ENCODE measurements at places on chromosomes 6 and 20.

- no peak for DNase-seq
Observed at GRCh38 chr20:39751557-39752137, 789.5 kb downstream of the DHX35 start.

DNA sequence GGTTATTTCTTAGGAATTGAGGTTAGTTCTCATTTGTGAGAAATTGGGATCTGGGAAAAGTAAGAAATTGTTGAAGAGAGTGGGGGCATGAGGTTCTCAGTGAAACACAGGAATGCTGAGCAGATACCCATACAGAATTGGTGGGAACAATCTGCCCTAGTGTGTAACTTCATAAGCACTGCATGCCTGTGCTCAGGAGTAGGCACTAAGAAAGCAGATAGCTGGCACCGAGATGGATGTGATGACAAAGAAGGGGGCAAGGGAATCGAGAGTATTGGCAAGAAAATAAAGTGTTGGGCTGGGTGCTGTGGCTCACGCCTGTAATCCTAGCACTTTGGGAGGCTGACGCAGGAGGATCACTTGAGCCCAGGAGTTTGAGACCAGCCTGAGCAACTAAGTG is 4.0 kb downstream of the SLC17A5 start:
- no peak for DNase-seq

DNA sequence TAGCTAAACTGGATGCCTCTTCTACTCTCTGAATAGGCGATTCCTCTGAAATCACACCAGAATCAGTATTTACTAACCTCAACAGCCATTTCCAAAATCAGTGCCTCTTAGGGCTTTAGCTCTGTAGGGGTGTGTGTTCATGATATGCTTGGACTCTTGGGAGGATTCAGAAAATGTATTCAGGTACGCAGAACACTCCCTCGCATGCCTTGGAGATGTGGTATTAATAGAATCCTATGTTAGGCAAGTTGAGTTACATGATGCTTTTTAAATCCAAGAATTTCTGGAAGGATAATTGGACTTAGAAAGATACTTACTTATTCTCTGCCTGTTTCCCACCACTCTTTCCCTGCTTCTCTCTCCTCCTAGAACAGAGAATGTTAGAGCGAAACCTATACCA is 31.8 kb upstream of the PBOV1 start:
- DNase-seq = no peak

DNA sequence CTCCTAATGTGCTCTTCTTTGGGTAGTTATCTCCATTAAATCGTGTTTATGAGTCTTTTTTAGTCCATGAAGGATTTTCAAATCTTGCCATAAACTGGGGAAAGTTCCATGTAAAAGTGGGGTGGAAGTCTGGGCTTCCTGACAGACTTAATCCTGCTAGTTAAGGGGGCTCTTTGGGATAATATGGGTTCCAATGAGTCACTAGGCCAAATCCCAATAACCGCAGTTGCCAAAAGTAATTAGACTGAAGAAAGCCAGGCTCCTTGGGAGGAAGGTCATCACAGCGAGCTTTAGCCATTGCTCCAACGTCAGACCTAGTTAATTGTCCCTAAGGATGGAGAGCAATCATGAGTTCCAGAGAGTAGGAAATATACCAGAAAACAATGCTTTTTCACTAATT is 10.8 kb downstream of the RSPO3 start:
- no peak for DNase-seq

DNA sequence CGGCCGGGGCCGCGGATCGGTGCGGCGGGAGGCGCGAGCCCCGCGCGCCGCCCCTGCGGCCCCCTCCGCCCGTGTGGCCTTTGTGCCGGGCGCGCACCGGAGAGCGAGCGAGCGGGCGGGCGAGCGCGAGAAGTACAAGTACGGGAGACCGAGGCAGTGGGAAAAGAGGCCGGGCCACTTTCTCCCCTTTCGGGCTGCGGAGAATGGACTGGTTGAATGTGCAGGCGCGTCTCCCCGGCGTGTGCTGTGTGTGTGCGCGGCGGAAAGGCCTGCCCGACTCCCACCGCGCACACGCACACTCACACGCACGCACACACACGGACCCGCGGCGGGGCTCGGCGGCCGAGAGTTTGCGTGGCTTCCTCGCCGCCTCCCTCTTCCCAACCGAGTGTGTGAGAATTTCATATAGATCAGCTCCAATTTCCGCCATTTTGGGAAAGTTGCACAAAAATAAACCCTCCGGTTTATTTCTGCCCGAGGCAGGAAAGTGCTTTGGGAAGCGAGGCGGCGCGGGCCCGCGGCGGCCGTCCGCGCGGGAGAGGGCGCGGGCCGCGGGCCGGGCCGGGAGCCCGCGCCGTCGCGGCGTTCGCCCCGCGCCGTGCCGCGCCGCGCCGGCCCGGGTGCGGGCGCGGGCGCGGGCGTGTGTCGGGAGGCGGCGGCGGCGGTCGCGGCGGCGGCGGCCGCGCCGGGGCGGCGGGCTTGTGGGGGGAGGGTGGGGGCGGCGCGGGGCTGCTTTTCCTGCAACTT is 1.1 kb downstream of the L3MBTL3 start:
- DNase-seq = no peak

- no peak for DNase-seq
Observed at GRCh38 chr6:62615366-62616015, 329.5 kb upstream of the KHDRBS2 start.

DNA sequence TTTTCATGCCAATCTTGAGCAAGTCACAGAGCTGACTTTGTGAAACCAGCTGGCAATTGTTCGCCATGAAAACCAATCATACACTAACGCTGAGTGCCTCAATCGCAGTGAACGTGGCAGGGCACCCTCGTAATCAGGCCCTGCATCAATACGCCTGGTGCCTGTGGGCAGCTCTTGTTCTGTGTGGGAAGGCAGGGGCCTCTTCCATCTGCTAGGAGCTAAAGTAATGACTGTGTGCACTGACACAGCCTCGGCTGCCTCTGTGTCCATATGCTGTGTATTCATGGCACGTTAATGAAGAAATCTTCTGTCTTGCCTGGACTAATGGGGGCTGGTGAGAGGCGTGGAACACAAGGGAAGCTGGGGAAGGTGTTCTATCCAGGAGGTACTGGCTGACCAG is 27.8 kb upstream of the SYNDIG1 start:
- DNase-seq = peak; percentile 13

- DNase-seq = no peak
Observed at GRCh38 chr20:47117371-47117770, 222.7 kb downstream of the EYA2 start.

- no peak for DNase-seq
Observed at GRCh38 chr6:24284006-24284405, 73.9 kb downstream of the DCDC2 start.

GRCh38 chr20:30281584-30282197 is 975.8 kb upstream of the DEFB115 start:
- no peak for DNase-seq

- DNase-seq = no peak
Observed at GRCh38 chr6:162620073-162620472, 107.5 kb downstream of the PRKN start.

DNA sequence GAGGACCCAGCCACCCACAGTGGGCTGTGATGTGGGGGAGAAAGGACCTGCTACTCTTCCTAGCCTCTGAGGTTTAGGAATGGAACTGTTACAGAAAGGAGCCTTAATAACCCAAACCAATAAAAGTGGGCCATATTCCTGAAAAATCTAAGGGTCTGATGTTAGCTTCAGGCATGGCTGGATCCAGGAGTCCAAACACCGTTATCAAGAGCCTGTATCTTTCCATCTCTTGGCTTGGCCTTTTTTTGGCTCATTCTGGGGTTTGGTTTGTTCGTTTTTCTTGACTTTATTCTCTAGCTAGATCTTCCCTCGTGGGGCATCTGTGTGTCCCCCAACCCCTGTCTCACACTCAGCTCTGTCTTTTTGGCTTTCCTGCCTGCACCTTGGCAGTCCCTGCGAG is 38.7 kb downstream of the CDH4 start:
- no peak for DNase-seq

GRCh38 chr6:108782179-108783041 is 65.8 kb upstream of the ARMC2 start:
- peak; percentile 86 for DNase-seq

GRCh38 chr6:45156075-45156474 is 172.1 kb upstream of the RUNX2 start:
- DNase-seq = no peak

DNA sequence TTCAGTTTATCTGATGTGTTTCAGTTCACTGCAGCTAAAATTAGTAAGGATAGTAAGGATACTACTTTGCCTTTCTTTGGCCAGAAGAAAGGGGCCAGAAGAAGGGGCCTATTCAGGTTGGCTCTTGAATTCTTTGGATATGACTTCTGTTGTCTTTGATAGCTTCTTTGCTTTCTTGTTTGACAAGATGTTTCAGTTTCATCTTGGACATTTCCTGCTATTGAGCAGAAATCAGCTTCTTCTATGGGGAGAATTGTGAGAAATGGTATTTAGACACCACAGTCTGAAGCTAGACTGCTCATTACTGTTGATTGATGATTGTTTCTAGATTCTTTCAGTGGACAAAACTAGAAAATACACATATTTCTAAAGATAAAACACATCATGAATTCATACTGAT is 23.2 kb downstream of the L3MBTL3 start:
- DNase-seq = no peak

GRCh38 chr20:48395816-48396546 is 431.8 kb downstream of the PREX1 start:
- no peak for DNase-seq

GRCh38 chr6:1679688-1680068 is 70.0 kb downstream of the FOXC1 start:
- no peak for DNase-seq

- no peak for DNase-seq
Observed at GRCh38 chr6:114195027-114195365, 147.8 kb downstream of the HS3ST5 start.

DNA sequence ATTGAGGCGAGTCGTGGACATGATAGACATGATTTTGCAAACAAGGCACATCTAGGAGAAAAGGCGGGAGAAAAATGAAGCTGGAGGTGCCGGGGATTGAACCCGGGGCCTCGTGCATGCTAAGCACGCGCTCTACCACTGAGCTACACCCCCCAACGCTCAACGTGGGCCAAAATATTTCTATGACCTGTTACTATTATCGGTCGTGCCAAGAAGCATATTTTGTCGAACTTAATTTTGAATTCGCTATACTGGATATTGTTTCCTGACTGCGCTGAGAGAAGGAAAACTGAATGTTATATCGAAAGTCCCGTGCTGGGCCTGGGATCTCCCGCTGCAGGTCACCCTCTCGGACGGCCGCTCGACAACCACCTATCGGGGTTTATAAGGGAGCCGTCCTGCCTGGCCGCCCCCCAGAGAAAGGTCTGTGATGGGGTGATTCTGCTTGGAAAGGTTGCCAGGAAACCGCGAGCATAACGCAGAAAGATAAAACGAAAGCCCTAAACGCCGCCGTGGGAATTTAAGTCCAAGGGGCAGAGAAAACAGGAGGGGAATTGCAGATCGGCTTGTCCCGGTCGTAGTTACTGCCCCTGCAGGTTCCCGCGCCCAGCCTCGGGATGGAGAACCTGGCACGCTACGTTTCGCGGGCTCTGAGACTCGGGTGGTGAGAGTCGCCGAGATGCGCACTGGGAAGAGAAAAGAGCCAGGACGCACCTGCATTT is 60.0 kb downstream of the TRIM27 start:
- DNase-seq = peak; percentile 87

GRCh38 chr20:1806456-1806855 is 88.8 kb upstream of the SIRPA start:
- DNase-seq = peak; percentile 43

DNA sequence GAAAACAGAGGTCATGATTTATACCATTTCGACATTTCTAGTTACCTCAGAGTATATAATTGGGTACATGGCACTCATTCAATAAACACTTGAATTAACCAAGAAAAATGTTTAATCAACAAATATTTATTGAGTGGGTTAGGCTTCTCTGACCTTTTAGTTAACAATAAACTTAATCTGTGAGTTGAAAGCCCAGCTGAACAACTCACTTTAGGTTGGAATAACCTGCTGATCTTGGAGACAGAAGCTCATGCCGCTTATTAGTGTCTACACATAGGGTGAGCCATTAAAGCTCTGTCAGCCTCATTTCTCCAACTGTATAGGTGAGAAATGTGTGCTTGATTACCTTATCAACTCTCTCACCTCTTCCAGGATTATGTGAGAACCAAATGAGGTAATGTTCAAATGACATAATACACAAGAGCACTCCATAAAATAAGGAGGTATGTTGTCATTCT is 98.2 kb upstream of the DTNBP1 start:
- DNase-seq = no peak

- DNase-seq = no peak
Observed at GRCh38 chr20:54545676-54546358, 70.4 kb downstream of the DOK5 start.

GRCh38 chr6:156167625-156168071 is 609.5 kb upstream of the ARID1B start:
- DNase-seq = no peak

- no peak for DNase-seq
Observed at GRCh38 chr20:57536771-57537724, 12.1 kb upstream of the CTCFL start.

DNA sequence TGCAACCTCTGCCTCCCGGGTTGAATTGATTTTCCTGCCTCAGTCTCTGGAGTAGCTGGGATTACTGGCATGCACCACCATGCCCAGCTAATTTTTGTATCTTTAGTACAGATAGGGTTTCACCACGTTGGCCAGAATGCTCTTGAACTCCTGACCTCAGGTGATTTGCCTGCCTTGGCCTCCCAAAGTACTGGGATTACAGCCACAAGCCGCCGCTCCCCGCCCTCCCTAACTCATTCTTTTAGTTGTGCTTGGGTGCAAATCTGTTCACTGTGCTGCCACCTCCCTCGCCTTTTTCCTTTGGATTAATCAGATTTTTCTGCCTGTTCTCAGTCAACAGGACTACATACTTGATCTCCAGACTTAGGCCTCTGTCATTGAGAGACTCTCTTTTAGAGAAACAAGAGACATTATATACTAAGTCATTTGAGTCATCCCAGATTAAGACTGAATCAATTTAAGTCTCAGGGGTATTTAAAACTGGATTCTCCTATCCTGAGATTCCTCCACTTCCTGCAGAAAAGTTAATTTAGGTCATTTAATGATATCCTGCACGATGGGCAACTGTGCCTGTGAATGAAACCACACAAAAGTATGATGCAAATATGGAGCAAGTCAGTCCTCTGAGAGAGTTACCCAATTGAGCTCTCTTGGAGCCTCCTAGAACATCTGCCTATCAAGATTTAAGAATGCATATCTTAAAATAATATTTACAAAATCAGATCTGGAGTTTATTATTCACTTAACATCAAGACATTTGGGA is 136.1 kb upstream of the THEMIS start:
- no peak for DNase-seq
